Bronchus fibroblast of lung (primary cell): ENCODE measurements at places on chromosomes 6 and 20. TPM values are rescaled to one million over a fixed set of nuclear protein-coding genes. Genes with fewer than 3 reads are reported as not detected.

NXT1 gene
- 42.5 and 45.5 TPM in 2 replicates for total RNA-seq

RGS17 gene
- 7.0 and 8.2 TPM in 2 replicates for total RNA-seq

SALL4 gene
- 0.45 and 1.5 TPM in 2 replicates for total RNA-seq

TFAP2A gene
- not detected in 2 replicates for total RNA-seq

HLA-DQB1 gene
- total RNA-seq, result not detected in 2 replicates

CCM2L gene
- total RNA-seq, result not detected in 2 replicates

CRISP2 gene
- not detected in 2 replicates for total RNA-seq

CAP2 gene
- total RNA-seq, result 2.7 and 2.9 TPM in 2 replicates

ARFGEF3 gene
- total RNA-seq, result under 0.01 TPM in 2 replicates

WFDC12 gene
- total RNA-seq, result not detected in 2 replicates

NCOA7 gene
- total RNA-seq, result 4.3 and 6.1 TPM in 2 replicates

SLC26A8 gene
- total RNA-seq, result not detected in 2 replicates

LAMA4 gene
- 52.0 and 68.4 TPM in 2 replicates for total RNA-seq

CYP24A1 gene
- total RNA-seq, result 0.17 TPM in 1 of 2 replicates, not detected in the other

TTLL9 gene
- not detected in 2 replicates for total RNA-seq

CFAP206 gene
- 0.15 and 0.17 TPM in 2 replicates for total RNA-seq

KCNB1 gene
- not detected in 2 replicates for total RNA-seq

TMEM244 gene
- total RNA-seq, result not detected in 2 replicates

COL20A1 gene
- not detected in 2 replicates for total RNA-seq

DACT2 gene
- 0.15 TPM in 1 of 2 replicates, not detected in the other for total RNA-seq

FNDC1 gene
- 0.15 and 0.17 TPM in 2 replicates for total RNA-seq

TSHZ2 gene
- under 0.01 and 0.17 TPM in 2 replicates for total RNA-seq

BMP2 gene
- total RNA-seq, result 2.2 and 3.2 TPM in 2 replicates

DEFB123 gene
- total RNA-seq, result not detected in 2 replicates

OLIG3 gene
- not detected in 2 replicates for total RNA-seq

CYP39A1 gene
- total RNA-seq, result 0.17 and 1.0 TPM in 2 replicates

GGT7 gene
- total RNA-seq, result 7.1 and 9.6 TPM in 2 replicates

EFHC1 gene
- total RNA-seq, result 15.2 and 15.5 TPM in 2 replicates
